Activated naive CD4-positive, alpha-beta T cell treated with Interleukin-2 at 50 U/mL for 16 hours (primary cell): ENCODE measurements at places on chromosomes 12 and 14.

DNA sequence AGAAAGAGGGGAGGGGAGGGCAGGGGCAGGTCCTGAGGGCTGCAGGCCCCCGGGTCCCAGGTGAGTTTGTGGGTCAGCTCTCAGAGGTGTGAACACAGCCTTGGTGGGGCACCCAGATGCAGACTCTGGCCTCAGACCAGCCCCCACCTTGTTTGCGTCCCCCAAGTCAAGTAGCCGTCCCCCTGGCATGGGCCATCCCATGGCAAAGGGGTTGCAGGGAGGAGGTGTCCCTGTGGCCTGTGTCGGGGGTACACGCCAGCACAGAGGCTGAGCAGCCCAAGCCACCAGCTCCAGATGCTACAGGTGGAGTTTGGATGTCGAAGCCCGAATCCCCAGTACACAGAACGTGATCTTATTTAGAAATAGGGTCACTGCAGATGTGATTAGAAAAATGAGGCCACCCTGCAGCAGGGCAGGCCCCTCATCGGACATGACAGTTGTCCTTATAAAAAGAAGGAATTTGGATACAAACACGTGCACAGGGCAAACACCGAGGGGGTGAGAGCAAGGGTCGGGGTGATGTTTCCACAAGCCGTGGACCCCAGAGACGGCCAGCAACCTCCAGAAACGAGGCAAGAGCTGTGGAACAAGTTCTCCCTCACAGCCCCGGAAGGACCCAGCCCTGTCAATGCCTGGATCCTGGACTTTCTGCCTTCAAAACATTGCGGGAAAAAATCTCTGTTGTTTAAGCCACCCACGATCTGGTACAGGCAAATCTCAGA is 141.2 kb upstream of the C14orf180 start:
- no peak for DNase-seq

GRCh38 chr14:71060825-71061455 is 153.7 kb downstream of the PCNX1 start:
- DNase-seq: no peak

- DNase-seq: no peak
Measured at GRCh38 chr14:104725772-104726548, 1.9 kb downstream of the ADSS1 start.

DNA sequence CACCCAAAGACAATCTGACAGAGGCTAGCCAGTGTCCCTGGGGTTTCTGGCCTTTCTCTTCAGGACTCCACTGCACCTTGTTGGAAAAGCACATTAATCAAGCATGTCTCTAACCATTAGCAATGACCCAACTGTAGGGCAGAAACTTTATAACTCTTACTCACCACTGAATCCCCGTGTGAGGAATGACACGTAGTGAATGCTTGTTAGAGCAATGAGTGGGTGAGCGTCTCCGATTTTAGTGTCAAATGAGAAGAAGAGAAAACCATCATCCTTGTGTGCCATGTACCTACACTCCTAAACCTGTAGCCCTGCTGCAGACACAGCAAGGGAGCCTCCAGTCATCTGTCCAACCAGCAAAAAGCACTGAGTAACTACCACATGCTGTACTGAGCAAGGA is 56.5 kb upstream of the GPR68 start:
- no peak for DNase-seq

DNA sequence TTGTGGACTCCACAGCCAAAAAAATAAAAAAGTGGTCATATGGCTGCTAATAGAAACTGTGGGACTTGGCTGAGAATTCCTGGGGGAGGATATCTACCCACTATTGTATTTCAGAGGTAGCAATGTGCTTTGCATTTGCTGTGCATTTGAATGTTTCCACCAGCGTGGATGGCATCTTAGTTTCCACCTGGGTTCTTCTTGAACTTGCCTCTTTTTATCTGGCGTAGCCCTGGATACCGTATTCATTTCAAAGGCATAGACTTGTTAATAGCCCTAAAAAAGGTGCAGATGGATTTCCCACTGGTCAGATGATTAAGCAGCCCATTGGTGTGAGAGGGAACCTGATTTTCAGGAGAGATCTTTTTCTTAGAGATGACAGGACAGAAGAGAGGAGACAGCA is 1.9 kb upstream of the MYF5 start:
- no peak for DNase-seq

- no peak for DNase-seq
Measured at GRCh38 chr12:85688837-85689236, 147.4 kb downstream of the RASSF9 start.

DNA sequence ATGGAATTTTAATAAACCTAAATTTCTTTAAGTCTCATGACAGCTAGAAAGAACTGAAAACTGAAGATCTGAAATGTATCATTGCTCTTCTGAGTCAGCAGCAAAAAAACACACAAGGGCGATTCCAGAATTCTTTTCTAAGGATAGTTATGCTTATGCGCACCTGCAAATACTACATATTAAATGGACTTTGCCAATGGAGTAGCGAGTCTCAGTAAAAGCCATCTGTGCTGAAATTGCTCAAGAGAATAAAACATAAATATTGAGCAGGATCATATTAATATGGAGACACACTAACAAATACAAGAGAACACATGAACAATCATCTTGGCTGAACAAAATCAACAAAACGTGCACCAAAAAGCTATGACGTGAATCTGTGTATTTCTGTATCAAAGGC is 73.7 kb downstream of the CPNE8 start:
- no peak for DNase-seq

- DNase-seq: no peak
Measured at GRCh38 chr14:60204843-60205774, 39.9 kb upstream of the DHRS7 start.

- no peak for DNase-seq
Measured at GRCh38 chr12:26647088-26647487, 185.9 kb downstream of the ITPR2 start.

GRCh38 chr12:121775501-121775900 is 18.0 kb downstream of the RHOF start:
- no peak for DNase-seq

DNA sequence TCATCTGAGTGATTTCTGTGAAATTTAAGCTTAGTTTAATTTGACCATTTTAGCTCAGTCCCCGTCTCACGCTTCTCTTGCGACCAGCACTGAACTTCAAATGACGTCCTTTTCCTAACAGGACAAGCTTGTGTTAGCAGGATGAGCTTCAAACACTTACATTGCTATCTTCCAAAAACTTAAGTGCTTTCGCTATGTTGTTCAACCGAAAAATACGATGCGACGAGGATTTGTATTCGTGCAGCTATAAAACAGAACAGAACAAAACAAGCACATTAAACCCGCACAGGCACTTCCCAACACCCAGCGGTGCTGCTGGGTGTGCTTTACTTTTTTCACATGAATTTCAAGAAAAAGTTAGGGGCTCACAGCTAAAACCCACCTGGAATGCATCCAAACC is 64.2 kb upstream of the DICER1 start:
- no peak for DNase-seq

DNA sequence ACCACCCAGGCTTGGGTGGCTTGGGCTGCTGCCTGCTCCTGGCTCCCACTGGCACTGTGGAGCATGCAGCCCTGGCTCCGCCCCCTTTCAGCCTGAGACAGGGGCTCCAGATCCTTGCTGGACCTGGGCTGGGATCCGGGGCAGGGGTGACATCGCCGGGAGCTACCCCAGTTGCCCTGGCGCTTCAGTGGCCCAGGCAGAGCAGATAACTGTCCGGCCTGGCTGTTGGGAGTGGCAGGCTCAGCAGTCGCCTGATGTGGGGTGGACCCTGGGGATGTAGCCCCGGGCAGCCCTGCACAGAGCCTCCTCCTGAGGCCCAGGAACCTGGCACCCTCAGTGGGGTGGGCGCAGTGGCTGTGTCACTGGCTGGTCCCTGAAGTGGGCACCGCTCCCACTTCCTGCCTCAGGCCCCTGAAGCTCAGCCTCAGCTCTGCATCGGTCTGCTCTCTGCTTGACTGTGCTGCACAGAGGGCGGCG is 57.9 kb downstream of the FUT8 start:
- DNase-seq: no peak

DNA sequence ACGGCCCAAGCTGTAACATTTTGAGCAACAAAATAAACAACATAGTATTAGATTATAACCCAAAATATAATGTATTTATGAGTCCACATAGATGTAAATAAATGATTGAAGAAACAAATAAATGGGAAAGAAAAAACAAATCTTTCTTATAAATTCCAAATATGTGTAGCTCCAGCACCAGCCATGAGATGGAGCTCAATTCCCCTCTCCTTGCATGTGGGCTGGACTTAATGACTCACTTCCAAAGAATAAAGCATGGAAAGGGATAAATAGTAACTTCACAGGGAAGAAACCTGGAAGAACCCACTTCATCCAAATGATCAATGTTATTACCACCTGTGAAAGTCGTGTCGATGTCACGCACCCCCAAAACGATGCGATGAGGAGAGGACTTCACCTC is 158.8 kb downstream of the RPAP3 start:
- DNase-seq: no peak
